ENCODE measurements at places on chromosomes 12 and 14.

- no peak for DNase-seq
These were observed 739.4 kb downstream of the AACS start for GRCh38 chr12:125804660-125805059.

DNA sequence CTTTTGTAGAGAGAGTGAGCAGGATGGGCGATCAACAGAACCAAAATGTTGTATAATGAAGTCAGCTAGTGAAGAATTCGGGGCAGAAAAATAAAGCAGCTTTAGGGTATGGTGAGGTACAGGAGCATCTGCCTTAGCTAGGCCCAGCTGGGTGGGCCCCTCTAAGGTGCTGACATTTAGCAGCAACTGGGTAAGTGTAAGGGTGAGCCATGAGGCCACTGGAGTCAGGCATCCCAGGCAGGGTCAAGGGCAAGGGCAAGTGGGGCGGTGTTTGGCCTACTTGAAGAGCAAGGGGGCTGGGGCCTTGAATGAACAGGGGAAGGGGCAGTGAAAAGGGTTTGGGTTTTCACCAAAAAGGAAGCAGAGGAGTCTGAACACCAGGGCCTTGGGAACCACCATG is 583.6 kb downstream of the BCL11B start:
- DNase-seq, result no peak

DNA sequence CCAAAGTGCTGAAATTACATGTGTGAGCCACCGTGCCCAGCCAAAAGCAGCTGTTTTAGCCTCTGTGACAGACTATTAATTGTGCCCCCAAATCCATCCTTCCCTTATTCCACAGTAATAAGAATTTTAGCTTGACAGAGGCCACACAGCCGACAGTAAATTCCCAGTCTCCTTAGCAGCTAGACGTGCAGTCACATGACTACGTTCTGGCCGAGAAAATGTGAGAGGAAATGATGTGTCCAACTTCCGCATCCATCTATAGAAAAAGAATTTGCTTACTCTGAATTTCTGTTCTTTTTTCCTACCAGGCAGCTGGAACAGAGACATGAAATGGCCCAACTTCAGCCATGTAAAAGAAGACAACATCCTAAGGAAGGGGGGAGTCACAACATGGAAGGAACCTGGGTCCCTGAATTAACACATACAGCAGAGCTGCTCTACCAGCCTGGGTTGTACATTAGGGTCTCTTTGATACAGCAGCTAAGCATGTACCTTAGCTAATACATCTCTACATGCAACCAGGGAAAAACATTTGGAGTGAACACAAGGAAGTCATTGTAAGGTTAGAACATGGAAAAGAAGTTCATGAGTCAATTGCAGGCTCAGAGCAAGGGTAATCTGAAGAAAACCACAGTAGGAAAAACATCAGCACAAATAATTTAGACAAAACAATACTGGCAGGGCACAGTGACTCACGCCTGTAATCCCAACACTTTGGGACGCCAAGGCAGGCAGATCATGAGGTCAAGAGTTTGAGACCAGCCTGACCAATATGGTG is 35.5 kb downstream of the CIT start:
- DNase-seq, result peak; percentile 20

GRCh38 chr14:55530464-55530863 is 49.5 kb upstream of the KTN1 start:
- no peak for DNase-seq

- DNase-seq, result peak; percentile 37
These were observed 31.1 kb upstream of the NUBPL start for GRCh38 chr14:31530136-31530535.

- DNase-seq, result peak; percentile 55
These were observed 35.0 kb upstream of the TC2N start for GRCh38 chr14:91902336-91902735.

DNA sequence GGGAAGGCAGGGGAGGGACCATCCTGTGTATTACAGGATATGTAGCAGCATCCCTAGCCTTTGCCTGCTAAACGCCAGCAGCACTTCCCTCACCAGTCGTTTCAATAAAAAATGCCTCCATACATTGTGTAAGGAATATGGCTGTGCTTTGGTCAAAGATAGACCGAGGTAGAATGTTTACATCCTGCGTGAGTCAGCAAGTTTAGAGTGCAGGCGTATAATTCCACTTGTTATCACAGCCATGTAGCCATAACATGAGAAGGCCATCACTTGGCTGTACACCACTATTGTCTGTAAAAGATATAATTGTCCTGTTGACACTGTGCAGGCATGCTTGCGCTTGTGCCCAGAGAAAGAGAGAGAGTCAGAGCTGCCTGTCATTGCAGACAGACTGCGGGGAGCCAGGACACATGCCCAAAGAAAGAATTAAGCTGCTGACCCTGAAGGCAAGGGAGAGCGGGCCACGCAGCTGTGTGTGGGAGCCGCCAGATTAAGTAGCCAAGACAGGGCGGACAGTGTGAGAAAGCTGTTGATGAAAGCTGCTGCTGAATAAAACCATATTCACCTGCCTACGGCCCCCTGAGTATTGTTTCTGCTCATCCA is 68.4 kb downstream of the CRACR2A start:
- no peak for DNase-seq

DNA sequence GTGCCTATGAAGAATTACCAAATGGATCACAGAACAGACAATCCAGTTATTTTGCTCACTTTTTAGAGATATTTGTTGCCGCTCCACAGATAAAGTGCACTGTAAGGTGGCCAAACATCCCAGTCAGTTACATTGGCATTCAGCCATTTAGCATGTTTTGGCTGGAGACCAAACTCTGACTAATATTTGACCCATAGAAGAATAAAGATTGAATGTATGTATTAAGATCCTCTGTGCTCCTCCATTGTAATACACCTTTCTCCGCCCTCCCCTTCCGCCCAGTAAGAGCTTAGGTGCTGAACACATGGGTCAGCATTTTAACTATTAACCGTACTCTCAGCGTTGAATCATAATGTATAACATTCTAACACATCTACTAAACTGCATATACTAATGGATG is 163.4 kb downstream of the ANO6 start:
- DNase-seq, result peak; percentile 60

DNA sequence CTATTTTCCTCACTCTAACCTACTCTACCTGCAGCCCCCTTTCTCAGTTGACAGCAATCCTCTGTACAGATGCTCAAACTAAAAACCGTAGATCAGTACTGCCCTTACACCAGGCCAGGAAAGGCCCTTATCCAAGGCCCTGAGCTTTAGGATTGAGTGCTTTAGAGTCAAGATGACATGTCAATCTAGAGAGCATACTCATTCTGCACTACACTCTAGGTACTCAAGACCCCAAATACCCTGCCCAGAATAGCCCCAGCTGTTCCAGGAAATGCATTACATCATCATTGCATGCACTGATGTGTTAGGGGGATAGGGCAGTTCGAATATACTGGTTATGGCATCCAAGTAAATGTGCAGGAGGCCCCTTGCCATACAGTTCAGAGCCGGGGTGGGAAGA is 3.5 kb upstream of the PHLDA1 start:
- no peak for DNase-seq

DNA sequence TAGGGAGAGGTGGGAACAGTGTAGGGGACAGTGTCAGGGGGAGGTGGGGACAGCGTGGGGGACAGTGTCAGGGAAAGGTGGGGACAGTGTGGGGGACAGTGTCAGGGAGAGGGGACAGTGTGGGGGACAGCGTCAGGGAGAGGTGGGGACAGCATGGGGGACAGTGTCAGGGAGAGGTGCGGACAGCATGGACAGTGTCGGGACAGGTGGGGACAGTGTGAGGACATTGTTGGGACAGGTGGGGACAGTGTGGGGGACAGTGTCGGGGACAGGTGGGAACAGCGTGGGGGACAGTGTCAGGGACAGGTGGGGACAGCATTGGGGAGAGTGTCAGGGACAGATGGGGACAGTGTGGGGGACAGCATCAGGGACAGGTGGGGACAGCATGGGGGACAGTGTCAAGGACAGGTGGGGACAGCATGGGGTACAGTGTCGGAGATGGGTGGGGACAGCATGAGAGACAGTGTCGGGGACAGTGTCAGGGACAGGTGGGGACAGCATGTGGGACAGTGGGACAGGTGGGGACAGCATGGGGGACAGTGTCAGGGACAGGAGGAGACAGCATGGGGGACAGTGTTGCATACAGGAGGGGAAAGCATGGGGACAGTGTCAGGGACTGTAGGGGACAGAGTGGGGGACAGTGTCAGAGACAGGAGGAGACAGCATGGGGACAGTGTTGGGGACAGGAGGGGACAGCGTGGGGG is 139.0 kb downstream of the TMEM121 start:
- DNase-seq, result no peak

GRCh38 chr14:24058260-24058950 is 6.6 kb downstream of the CARMIL3 start:
- DNase-seq, result peak; percentile 74

DNA sequence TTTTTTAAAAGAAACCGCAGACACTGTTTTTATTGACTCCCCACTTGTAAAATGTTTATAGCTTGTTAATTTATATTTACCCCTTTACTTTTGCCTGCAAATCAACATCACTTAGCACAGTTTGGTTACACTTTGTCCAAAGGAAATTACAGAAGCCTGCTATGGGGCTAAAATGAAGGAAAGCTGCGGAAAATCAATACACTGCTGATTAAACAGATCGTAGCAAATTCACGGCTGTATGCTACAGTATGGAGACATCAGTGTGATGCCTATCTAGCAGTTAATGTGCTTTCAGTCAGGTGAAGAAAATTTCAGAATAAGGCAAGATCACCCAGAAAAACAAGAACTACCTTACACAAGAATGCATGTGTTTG is 110.0 kb downstream of the FOXG1 start:
- no peak for DNase-seq

- no peak for DNase-seq
These were observed 27.5 kb downstream of the RTL1 start for GRCh38 chr14:100875861-100876590.

DNA sequence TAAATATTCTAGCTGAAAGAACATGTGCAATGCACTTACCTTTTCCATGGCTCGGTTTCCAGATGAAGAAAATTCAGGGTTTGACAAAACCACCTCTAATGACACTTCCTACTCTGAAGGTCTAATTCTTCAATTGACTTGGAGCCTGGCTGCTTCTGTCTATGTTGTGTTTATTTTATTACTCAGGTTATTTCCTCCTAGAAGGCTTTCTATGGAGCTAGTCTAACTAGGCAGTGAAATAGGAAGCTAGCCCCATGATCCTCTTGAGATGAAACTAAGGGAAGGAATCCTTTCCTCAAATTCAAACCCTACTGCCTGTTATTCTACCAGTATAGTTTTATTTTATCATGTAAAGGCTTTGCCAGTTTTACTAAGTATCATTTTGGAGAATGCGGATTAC is 20.9 kb upstream of the IFNG-AS1 start:
- DNase-seq, result no peak

DNA sequence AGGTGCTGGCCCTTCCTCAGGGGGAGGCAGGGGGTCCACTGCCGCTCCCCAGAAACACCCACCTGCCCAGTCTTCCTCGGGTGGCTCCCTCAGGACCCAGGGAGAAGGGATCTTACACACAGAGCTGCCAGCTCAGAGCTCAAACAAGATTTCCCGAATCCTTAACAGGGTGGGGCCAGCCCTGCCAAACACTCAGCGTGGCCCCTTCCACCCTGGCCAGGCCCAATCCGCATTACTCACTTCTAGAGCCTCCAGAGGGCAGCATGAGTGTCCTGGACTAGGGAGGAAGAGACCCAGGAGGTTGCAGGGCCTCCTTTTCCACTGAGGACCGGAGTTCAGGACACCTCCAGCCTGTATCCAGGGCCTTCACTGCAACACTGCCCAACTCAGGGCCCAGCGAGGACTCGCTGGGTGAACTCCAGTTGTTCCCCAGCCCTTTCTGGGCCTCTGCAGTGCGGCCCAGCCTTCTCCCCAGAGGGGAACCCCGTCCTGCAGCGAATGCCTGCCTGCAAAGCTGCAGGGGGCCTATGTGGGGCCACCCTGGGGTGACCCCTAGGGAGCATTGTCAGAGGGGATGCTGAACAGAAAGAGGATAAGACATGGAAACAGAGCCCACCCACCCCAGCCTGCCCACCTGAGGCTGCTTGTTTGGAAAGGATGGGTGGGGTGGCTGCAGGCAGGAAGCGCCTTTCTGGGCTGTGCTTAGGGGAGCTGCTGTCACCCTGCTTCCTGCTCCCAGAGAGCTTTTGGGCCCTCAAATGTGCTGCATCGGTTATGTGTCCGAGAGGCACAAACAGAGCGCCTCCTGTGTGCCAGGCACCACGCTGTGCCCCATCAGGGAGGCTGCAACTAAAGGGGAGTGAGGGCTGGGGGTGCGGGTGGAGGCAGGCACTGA is 43.8 kb downstream of the CCNK start:
- DNase-seq, result peak; percentile 48

GRCh38 chr14:94646481-94646880 is 34.3 kb downstream of the SERPINA3 start:
- DNase-seq, result peak; percentile 87

GRCh38 chr14:37797675-37798074 is 202.2 kb downstream of the TTC6 start:
- no peak for DNase-seq

DNA sequence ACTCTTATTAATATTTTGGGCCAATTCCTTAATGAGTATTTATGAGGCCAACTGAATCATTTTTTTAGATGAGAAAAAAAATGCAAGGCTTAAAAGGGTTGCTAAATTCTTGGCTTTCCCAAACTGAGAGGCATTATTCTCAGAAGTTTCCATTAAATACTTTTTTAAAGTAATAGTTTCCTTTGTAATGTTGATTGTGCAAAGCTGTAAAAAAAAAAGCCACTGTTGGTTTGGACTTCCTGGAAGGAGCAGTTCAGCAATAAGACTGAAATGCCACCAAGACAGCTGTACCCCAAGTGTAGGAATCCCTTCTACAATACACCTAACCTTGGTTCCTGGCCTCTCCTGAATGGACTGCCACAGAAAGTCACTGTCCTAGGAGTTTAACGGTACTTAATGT is 231.3 kb downstream of the MON2 start:
- DNase-seq, result no peak

DNA sequence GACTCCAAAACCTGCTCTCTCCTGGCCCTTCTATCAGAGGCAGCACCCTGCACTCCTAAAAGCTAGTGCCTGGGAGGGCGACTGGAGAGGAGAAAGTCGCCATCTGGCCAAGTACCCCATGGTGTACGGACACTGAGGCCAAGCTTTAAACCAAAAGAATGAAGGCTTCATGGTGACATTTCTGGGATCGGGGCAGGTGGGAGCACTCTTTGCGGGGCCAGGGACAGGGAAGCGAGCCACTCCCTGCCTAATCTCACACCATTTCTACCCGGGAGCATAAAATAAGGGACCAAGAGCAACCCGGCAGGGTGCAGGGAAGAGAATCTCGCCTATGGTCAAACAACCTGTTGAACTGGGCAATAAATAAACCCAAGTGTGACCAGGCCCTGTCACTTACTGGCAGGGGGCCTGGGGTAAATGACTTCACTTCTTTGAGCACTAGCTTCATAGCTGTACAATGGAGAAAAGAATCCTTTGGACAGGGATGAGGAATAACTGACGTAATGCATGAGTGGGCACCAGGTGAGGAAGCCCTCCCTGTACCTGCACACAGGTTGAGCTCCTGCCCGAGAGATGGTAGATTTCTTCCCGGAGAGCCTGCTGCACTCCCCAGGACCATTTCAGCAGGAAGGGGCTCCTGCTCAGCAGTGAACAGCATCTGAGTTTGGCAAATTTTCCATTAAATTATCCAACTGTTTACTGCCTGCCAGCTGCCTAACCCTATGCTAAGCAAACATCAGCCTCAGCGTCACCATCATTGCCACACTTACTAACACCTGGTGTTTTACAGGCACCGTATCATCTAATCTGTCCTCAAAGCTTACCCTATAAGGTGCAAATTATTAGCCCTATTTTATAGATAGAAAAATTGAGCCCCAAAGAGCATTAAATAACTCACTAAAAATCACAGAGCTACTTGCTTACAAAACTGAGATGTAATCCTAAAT is 2.0 kb downstream of the SERPINA1 start:
- no peak for DNase-seq

Data from fibroblast of mammary gland (primary cell).